ENCODE measurements at places on chromosomes 6 and 20.
A peak's percentile ranks its signal among the peaks of the same experiment; 100 is the strongest.

DNA sequence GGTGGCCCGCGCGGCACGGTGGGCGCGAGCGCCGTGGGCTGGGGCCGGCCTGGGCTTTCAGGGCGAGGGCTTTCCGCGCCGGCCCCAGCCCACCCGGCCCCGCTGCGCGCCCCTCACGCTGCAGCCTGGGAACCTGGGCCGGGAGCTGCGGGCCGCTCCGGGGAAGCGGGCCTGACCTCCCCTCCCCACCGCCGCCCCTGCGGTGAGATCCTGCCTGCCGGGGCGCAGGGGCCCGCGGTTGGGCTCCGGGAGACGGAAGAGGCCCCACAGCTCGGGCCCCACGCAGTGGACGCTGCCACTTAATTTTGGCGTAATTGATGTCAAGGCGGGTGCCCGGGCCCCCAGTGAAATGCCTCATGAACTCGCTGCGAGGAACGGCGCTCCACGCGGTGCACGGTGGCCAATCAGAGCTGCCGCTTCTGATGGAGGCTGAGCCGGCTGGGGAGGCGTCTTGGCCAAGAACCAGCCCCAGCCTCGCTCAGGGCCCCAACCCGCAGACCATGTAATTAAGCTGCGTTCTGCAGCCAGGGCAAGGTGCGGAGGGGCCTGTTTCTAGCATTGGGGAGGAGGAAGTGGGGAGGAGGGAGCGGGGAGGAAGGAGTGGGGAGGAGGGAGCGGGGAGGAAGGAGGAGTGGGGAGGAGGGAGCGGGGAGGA, 96.1 kb upstream of the BHLHE23 start:
- peak; percentile 32 for DNase-seq

GRCh38 chr6:150291968-150292710, 76.7 kb upstream of the IYD start:
- no peak for DNase-seq

DNA sequence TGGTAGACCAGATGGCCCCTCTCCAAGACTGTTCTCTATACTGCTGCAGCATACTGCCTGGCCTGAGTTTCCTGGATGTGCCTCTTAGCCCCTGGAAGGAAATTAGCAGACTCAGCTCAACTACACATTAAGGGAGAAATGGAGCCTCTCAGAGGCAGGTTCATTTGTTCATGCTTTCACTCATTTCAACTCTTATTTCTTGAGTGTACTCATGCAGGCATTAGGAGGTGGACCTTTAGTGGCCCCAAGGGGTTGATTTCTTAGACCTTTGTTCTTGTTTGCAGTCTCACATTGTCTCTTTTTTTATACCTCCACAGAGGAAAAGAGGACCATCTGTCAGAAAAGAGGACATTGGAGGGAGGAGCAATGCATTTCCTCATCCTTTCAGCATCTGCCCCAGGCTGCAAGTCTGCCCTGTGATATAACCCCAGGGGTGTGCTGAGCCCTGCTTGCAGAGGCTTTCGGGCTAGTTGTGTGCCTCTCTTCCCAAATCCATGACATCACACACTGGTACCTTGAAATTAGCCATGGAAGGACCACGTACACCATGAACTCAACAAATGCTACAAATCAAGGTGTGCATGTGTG, 456.2 kb downstream of the CD83 start:
- no peak for DNase-seq

DNA sequence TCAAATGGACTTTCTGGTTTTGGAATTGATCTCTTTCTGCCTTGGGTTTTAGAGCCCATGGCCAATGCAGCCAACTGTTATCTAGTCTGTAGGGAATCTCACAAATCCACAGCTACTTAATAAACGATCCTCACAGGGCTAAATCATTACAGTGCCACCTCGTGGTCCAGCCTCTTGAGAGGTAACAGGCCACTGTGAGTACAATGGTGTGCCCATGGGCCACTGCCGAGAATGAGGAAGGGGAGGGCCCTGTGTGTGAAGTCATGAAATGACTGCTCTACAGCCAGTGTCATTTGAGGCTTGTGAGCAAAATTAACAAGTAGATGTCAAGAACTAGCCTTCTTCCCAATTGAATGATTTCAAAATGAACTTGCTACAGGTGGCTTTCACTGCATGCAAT, 54.3 kb upstream of the GMPR start:
- no peak for DNase-seq

DNA sequence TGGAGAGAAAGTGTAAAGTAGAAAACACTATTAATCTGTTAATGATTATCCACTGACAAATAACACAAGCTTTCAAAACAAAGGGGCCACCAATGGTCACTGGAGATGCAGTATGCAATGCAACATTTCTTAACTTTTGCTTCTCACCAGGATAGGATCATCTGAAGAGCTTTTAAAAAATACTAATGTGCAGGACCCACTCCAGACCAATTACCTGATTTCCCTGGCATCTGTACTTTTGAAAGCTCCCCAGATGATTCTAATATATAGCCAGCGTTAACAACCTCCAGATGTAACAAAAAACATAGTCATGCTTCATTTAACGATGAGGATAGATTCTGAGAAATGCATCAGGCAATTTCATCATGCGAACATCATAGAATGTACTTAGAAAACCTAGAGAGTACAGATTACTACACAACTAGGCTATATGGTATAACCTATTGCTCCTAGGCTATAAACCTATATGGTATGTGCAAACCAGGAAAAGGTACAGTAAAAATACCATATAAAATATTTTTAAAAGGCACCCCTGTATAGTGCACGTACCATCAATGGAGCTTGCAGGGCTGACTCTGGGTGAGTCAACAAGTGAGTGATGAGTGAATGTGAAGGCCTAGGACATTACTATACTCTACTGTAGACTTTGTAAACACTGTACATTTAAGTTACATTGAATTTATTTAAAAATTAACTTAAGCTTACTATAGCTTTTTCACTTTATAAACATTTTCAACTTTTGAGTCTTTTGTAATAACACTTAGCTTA, 69.2 kb downstream of the ATG5 start:
- no peak for DNase-seq

- no peak for DNase-seq
These were observed 89.5 kb downstream of the UBE3D start for GRCh38 chr6:82976179-82976578.

DNA sequence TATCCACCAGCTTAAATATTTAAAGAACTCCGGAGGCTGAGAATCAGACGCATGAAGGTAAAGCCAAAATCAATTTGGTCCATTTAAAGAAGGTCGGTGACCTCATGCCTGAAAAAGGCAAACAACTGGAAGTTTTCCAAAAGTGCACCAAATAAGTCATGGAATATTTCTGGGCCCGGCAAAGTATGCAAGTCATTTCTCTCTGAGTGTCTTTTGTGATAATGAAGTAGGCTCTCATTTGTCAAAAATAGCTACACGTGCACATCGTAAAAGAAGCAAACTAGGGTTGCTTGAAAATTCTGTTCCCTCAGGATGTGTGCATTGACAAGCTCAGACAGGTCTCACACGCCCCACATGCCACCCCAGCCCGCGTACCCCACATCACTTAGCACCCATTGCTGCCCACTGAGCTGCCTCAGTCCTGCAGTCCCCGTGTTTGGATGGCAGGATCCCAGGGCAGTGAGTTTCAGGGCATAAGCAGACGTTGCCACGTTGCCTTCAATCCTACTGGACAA, 20.5 kb upstream of the PYGB start:
- no peak for DNase-seq

DNA sequence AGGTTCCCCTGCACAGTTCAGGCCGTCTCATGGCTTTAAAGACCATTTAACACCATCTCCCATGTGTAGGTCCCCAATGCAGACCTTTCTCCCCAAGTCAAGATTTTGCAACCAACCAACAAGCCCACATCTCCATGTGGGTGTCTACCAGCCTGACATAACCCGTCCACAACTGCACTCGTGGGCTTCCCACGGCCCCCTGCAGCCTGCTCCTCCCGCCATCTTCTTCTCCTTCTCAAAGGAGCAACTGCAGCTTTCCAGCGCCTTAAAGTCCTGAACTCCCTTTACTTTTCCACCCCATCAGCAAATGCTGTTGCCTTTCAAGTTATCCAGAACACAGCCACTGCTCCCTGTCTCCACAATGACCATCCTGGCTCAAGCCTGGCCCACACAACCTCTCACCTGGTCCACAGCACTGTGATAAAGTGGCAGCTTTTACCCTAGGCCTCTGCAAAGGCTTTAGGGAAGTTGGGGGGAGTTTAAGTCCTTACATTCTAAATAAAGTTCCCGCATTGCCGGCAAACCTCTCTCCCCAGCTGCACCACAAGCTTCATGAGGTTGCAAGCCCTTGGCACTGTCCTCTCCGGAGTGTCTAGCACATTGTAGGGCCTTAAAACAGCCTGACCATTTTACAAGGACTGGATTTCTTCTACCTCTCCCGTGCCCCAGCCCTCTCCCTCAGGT, 140.5 kb downstream of the PREX1 start:
- no peak for DNase-seq

DNA sequence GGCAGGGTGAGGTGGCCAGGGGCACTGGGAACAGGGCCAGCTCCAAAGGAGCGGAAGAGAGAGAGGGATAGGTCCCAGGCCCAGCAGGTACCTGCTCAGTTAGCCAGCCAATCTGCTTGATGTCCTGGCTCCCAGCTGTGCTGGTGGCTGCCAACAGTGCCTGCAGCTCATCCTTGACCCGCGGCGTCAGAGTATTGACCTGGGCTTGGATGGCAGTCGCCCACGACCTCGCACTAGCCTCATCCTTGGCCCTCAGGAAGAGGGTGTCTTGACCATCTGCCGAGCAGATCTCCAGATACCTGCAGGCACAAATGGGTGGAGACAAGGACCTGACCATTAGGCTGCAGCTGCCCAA, 11.1 kb upstream of the CDK5RAP1 start:
- no peak for DNase-seq

- no peak for DNase-seq
These were observed 105.6 kb downstream of the PREX1 start for GRCh38 chr20:48722002-48722731.

- no peak for DNase-seq
These were observed 46.4 kb upstream of the CST5 start for GRCh38 chr20:23925789-23926525.

GRCh38 chr6:157135691-157136090, 187.6 kb downstream of the TMEM242 start:
- DNase-seq, result no peak

- no peak for DNase-seq
These were observed 104.9 kb downstream of the ASXL1 start for GRCh38 chr20:32462900-32463641.

DNA sequence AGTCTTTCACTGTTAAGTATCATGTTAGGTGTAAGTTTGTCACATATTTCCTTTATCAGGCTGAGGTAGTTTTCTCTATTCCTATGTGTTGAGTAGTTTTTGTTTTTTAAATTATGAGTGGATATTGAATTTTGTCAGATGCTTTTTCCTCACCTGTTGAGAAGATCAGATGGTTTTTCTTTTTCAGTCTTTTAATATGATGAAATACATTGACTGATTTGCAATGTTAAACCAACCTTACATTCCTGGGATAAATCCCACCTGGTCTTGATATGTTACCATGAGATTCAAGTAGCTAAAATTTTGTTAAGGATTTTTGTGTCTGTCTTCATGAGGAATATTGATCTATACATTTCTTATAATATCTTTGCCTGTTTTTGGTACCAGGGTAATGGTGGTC, 52.1 kb downstream of the FOXO3 start:
- no peak for DNase-seq

GRCh38 chr6:122663981-122664380, 53.8 kb downstream of the PKIB start:
- no peak for DNase-seq

DNA sequence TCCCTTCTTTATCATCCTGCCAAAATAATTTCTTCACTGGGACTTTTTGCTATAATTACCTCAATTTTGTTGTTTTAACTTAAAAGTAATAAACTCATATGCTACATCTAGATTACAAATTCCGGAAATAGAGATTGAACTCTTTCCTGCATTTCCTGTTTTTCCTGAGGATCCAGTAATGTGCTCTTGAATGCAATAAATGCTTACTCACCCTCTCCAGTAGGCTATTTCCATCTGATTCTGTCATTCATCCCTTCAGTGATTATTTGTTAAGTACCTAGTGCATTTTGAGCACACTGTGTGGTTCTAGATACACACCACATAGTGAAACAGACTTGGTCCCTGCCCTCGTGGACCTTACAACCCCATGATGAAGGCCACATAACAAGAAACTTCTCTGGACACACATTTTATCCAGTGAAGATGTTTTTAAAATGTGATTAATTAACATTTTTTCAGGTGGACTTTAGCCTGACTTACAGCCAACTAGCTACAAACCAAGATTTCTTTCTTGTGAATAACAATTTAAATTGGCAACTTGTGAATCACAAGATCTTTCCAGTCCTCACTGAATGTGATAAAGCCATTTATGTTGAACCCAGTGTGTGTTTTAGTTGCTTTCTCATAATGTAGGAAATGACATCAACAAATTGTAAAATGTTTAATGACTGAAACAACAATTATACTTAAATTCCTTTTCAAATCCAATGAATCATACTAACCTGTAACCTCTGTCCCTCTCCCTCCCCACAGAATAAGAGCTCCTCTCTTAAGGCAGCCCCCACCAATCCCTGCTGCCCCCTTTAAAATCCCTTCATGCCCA, 272.3 kb downstream of the KHDC1L start:
- DNase-seq, result no peak

DNA sequence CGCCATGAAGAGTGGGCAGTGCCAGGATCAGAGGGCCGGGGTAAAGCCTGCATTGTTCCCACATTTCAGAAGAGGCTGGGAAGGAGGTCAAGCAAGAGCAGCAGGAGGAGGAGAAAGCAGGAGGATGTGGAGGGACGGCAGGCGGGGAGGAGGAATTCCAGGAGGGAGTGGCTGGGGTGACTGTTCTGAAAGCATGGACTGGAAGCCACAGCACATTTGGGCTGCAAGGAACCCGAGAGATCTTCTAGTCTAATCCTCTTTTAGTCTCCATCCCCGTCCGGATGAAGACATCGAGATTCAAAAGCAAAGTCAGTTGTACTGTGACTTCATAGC, 76.9 kb downstream of the FAM50B start:
- no peak for DNase-seq

DNA sequence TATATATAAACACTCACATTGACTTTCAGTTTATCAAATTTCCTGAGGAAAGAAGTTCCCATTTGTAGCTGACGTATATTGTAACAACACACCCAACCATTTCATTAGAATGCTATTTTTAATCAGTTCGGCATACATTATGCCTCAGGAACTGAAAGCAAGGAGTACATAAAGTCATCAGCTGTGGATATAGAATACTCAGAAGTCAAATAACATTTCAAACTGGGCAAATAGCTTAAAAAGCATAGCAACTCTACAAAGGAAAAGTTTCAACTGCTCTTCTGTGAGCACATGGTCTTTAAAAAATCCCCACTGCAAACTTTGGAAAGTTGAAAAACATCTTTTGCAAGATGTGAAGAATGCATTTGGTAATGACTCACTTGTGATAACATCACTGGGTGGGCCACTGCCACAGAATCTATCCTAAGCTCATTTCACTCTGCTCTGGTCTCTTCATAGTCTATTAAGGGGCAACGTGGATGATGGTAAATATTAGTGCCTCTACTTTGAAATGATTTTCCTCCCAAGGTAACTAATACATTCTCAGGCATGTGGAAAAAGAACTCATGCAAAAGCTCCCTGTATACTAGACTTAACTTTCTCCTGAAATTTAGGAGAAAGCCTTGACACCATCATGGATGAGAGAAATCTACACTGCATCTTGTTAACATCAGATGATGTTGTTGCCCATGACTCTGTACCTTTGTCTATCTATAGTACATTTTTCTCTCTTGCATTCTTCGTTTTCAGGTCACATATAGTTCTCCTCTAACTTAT, 49.2 kb downstream of the FYN start:
- DNase-seq, result no peak

GRCh38 chr20:18397030-18397429, 69.8 kb downstream of the DZANK1 start:
- DNase-seq, result no peak

Measured in stimulated activated CD8-positive, alpha-beta memory T cell treated with anti-CD3 and anti-CD28 coated beads, Interleukin-15, amount 100 ng/mL, for 24 hours (primary cell).